Stimulated activated CD4-positive, alpha-beta T cell treated with anti-CD3 and anti-CD28 coated beads, TNF-alpha, amount 100 ng/mL, for 4 hours (primary cell): ENCODE measurements at places on chromosomes 4 and X.

DNA sequence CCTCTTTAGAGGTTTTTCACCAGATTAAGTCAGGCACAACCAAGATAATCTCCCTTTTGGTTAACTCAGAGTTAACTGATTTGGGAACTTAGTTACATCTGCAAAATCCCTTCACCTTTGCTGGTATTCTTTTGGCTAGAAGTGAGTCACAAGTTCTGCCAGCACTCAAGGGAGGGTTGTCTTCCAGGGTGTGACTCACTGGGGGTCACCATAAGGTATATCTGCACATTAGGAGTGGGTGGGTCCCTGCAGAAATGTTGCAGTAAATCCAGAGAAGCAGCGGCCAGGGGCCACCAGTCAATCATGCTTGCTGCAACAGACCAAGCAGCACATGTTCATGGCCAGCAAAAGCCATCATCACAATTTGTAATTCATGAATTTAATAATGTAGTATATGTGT lies 59.8 kb upstream of the MAML3 start:
- no peak for DNase-seq

- no peak for DNase-seq
Observed at GRCh38 chr4:39029752-39030694, 2.2 kb downstream of the TMEM156 start.

GRCh38 chr4:56273391-56273790 lies 113.9 kb downstream of the AASDH start:
- DNase-seq, result no peak

DNA sequence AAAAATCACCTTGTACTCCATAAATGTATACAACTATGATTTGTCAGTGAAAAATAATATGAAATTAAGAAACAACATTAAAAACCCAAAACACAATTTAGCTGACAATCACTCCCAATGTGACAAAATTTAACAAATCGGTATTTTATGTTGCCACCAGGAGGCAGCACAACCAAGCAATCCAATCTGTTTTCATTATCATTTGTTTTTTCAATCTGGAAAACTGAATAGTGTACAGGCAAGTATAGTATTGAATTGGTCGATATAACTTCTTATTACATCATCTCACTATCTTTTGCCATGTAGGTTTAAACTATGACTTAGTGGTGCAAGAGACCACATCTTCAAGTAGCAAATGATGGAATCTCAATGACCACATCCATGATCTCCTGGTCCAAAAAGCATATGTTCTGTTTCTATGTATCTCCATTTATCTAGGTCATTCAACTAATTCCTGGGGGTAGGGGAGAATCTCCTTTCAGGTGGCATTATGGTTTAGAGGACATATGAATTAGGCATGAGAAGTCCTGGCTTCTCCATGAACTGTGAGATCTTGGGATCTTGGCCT lies 112.9 kb upstream of the AGA start:
- no peak for DNase-seq

DNA sequence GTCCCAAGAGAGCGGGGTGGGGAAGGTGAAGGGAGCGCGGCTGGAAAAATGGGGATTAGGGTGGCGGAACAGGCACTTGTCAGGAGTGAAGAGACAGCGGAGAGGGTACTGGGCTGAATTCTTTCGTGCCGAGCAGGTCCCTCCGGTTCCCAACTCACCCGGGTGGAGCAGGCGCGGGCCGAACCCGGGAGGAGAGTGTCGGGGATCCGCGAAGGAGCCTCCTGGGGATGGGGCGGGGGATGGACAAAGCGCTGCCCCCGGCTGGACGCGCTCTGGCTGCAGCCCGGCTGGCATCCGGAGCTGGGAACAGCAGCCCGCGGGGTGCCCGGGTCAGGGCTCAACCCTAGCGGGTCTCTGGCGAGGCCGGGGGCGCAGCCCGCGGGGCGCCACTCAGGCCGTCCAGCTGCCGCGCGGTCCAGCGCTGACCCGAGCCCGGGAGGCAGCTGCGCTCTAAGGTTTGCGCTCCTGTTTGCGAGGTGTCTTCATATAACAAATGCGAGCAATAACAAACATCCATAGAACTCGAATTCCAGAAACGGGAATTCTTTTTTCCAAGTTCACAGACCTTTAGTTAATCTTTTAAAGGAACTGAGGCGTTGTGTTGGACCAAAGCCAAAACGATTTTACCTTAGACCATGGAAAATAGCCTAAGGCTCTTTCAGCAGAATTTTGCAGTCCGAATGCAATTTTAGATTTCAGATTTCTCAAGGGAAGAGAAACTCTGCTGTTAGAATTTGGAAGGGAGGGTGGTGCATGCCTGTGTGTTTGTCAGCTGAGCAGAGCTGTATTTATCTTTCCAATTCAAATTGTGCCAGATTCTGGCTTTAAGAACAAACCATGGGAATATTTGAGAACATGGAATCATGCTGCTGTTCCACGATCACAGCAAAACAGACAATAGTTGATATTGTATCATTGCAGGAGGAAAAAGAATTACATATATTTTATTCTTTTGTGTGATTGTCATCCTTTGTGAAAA lies 744 bp downstream of the NPY5R start:
- no peak for DNase-seq

- DNase-seq, result no peak
Observed at GRCh38 chrX:140354431-140355120, 150.3 kb downstream of the SOX3 start.

GRCh38 chr4:2412534-2412884 lies 5.9 kb downstream of the ZFYVE28 start:
- no peak for DNase-seq

GRCh38 chr4:65665771-65666523 lies 4.3 kb downstream of the EPHA5 start:
- no peak for DNase-seq

DNA sequence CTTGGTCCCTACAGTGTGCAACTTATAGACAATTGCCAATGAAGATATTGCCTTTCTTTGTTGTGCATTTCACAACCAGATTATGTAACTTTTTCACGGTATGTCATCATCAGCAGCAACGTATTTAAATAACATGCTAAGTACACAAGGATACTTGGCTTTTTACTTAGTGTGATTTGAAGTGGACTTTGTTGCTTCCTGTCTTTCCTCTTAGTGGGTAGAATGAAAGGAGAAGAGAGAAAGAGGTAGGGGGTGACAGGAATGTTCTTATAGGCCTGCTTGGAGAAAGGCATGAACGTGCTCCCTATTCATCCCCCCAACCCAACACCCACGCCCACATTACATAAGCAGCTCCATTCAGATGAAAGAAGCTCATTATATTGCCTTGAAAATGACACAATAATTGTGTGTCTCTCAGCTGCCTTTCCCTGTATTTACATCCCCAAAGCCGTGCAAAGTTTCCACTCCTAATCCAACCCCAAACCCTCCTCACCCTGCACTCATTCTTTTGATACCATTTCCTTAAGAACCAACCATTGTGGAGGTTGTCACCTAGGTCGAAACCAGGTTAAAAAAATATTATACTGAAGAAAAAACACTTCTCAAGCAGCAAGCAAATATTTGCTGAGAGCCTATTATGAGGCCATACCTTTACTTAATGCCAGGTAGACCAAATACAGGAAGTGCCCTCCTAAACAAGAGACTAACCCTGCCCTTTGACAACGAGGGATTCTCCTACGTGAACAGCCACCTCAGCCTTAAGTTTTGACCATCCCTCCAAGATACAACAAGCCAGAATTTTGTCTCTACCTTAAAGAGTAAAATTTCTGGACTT lies 25.2 kb upstream of the GK start:
- DNase-seq, result no peak

DNA sequence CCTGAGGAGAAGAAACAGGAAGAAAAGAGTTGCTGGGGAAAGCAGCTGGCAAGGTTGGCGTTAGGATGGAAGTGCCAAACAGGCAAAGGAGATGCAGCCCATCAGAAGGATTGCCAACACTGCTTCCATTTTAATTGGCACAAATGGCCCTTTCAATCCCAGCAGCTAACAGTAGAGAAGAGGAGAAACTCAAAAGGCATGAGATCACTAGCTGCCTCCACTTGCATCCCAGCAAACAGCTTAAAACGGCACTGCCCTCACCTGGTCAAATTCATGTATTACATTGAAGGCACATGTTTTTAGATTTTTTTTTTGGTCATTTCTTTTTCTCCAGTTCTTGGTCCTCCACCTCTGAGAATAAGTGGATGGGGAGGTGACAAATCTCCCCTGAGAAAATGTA lies 14.9 kb upstream of the LOC101059915 start:
- DNase-seq, result peak; percentile 37

- DNase-seq, result peak; percentile 24
Observed at GRCh38 chrX:154436983-154437752, at the start of gene GDI1. TSS of gene GDI1 (plus strand) at chrX:154437154. CDS start at chrX:154437255, 101 bp downstream.

- no peak for DNase-seq
Observed at GRCh38 chrX:1511829-1512228, 25.2 kb downstream of the P2RY8 start.

DNA sequence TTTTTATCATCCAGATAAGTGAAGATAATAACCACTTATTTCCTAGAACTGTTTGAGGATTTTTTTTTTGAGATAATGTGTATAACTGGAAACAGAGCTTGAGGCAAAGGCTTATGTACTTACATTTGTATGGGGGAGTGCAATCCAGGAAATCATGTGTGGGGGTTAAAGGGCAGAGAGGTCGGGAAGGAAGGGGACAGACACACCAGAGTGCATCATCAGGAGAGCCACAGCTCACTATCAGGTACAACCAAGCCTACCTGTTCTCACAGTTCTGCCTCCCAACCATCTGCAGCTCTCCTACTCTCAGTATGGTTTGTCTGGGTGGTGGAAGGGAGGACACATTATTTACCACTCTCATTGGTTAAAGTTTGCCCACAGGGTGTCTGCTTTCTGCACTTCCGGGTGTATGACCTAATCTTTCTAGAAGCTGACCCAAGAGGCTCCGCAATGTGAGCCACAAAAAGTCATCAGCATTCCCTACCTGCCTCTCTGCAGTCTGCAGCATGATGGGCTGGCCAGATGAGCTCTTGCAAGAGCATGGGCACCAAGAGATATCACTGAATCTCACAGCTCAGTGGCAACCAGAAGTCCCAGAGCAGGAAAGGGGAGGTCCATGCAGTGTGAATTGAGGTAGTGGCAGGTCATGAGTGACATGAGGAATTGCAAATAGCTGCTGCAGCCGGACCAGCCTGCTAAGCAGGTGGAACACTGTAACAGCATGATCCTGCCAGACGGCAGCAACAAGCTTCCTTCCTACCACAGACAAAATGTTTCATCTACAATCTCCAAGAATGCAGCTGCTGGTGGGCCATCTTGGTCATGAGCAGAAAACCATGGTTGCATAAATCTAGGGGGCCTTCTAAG lies 36.9 kb upstream of the SPRY1 start:
- no peak for DNase-seq

DNA sequence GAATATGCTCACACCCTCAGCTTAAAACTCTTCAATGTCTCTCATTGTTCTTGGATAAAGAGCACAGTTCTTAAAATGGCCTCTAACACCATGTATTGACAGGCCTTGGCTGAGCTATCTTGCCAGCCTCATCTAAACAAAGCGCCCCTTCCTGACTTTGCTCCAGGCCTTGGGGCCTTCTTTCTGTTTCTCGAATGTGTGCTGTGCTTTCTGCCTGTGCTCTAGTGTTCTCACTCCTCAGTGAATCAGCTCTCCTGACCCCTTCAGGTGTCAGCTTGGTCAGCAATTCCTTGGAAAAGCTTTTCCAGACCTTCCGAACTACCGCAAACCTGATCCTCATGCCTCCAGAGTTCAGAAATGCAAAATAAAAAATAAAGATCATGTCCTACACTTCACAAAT lies 346.3 kb upstream of the FSTL5 start:
- DNase-seq, result no peak

GRCh38 chr4:169089004-169089403 lies 78.9 kb upstream of the CBR4 start:
- DNase-seq, result no peak

DNA sequence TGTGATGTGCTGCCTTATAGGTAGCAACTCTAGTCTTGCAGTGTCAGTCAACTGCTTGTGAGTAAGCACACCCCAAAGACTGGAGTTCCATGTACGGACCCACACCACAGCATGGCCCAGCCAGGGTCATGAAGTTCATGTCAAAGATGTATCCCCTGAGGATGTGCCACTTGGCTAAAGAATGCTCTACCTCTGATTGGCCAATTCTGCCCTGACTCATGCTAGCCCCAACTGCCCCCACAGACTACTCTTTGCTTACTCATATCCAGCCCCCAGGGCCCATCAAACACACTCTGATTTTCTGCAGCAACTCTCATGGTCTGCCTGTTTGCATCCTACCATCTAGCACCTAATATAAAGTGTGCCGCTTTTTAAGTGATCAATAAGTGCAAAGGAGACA lies 62.5 kb downstream of the CHRDL1 start:
- DNase-seq, result no peak

- no peak for DNase-seq
Observed at GRCh38 chrX:56574861-56575260, 11.4 kb downstream of the UBQLN2 start.

GRCh38 chr4:176782191-176782590 lies 10.5 kb downstream of the VEGFC start:
- no peak for DNase-seq

DNA sequence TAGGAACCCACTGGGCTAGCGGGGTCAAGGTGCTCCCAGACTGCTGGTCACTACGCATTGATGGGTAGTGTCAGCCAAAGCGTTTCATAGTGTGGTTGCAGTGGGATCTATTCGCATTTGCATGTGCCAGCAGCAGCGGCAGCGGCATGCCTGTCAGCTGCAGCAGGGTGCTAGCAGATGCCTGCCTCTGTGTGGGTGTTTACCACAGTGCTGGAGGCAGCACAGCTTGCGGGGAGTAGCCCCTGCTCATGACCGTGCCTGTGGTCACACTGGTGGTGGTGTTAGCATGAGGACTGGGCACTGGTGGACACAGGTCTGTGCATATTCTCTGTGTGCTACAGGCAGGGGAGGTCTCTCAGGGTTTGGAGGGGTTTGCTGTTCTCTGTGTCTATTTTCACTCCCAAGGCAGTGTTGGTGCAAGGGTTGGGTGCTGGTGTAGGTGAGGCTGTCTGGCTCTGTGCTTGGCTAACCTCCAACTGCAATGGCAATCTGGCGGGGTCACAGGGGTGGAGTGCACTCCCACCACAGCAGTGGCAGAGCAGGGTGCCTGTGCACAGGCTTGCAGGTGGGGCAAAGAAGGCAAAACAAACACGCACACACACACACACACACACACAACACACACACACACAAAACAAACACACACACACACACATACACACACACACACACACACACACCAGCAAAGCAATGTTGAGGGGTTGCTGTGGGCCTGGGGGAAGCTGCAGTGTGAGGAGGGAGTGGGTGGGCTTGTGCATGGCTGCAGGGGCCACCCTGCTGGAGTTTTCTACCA lies 184.4 kb downstream of the GLUD2 start:
- DNase-seq, result no peak
